Activated CD4-positive, alpha-beta T cell treated with anti-CD3 and anti-CD28 coated beads, Interleukin-2, amount 10 ng/mL, durations not matched to agents 24 days and 14 days (primary cell): ENCODE measurements at places on chromosomes 5 and 9.
A peak's percentile ranks its signal among the peaks of the same experiment; 100 is the strongest.

DNA sequence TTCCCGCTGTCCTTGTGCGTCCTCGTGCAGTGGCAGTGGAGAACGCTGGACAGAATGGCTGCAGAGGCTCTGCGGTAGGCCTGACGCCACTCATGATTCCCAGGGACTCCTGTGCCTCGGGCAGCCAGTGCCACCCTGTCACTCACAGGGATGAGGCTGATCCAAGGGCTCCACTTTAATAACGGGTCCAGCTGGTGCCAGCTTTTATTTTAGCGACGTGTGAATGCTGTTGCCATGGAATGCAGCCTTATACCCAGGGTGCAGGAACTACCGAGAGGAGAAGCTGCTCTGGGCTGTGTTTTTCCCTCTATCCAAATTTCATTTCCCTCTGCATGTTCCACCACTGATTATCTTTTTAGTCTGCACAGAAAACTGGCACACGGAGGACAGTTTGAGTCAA lies 15.8 kb upstream of the NTNG2 start:
- DNase-seq, result no peak

- DNase-seq, result no peak
Observed at GRCh38 chr9:123541411-123541810, 185.4 kb downstream of the CRB2 start.

DNA sequence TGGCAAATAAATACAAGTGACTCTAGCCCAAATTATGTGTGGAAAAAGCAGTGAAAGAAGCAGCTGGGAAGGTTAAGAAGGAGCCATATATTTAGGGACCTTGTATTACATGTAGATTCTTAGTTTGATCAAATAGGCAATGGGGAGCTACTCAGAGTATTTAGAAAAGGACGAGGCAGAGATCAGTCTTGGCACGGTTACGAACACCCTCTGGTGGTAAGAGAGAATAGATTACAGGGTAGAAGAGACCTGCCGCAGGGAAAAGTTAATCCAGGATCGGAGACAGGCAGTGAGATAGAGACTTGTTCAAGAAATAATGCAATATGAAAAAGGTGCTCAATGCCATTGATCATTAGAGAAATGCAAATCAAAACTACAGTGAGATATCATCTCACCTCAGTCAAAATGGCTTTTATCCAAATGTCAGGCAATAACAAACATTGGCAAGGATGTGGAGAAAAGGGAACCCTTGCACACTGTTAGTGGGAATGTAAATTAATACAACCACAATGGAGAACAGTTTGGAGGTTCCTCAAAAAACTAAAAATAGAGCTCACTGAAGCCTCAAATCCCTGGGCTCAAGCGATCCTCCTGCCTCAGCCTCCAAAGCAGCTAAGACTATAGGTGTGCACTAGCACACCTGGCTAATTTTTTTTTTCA lies 12.0 kb downstream of the INIP start:
- DNase-seq, result no peak

- no peak for DNase-seq
Observed at GRCh38 chr9:130939405-130940026, 469 bp upstream of the FIBCD1 start.

DNA sequence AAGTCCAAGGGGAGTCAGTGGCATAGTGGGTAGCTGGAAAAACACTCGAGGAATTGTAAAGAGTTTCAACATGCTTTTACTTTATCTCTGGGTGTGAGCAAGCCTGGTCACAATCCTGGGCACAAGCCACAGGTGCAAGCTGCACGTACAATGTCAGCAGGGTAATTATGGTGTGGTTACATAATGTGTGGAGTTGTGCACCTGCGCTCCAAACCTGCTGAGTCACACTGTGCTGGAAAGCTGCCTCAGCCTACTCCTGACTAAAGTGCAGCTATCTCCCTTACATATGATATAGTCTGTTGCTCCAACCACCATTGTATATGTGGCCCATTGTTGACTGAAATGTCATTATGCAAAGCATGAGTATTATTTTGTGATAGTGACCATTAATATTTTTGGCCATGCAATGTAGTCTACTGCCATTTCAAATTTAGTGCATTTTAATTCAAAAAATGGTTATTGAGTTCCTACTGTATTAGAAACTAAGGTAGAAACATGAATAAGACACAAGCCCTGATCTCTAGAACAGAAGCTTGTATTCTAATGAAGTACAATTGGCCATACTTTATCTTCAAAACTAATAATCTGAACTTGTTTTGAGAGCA lies 160.9 kb upstream of the SLC30A5 start:
- DNase-seq, result peak; percentile 63

DNA sequence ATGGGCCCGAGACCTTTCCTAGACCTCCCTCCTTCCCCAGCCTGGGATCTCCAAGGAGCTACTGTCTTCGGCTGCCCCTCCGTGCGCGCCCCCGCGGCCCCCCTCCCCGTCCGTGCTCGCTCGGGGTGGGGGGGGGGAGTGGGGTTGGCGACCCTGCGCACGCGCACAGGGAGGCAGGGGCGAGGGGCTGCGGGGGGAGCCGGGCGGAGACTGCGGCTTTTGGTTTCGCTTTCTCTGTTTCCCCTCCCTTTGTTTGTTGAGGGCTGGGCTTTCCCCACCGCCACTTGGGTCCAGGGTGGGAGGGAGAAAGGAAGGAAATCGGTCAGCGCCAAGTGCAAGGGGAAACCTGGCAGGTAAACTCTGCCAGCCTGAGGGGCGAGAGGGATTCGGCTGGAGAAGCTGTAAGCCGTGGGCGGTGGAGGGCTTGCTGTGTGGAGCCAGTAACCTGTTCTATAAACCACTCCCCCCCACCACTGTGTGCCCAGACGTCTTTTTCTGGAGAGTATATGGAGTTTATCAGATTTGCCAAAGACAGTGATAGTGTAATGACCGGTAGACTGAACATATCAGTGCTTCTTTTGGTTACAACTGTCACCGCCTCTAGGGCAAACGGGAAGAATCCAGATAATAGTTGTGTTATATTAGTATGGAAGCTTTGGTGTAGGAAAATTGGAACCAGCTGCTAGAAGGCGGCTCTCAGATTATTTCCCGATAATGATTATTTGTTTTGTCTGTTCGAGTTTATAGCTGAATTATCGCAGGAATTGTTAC lies 684 bp downstream of the DNAJA1 start:
- peak; percentile 95 for DNase-seq

- no peak for DNase-seq
Observed at GRCh38 chr5:35308421-35308820, 78.1 kb upstream of the PRLR start.

DNA sequence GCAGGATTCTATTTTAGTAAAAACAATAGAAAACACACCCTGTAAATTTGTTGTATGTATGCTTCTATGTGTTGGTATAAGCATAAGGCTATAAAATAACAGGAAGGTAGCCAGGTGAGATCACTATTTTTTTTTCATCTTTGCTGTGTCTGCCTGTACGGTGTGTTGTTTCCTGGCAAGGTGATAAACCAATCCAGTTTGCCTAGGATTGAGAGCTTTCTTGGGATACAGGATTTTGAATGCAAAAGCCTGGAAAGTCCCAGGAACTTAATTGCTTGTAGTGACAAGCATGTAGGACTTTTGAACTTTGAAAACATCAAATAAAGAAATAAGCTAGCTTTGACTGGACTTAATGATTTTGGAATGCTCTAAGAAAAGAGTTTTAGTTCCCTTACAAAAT lies 83.3 kb upstream of the RORB start:
- no peak for DNase-seq

- DNase-seq, result no peak
Observed at GRCh38 chr5:9363026-9363425, 182.8 kb downstream of the SEMA5A start.

- no peak for DNase-seq
Observed at GRCh38 chr9:134062461-134063087, 5.3 kb downstream of the BRD3 start.

- DNase-seq, result no peak
Observed at GRCh38 chr5:126723643-126724042, 53.3 kb upstream of the LMNB1 start.

DNA sequence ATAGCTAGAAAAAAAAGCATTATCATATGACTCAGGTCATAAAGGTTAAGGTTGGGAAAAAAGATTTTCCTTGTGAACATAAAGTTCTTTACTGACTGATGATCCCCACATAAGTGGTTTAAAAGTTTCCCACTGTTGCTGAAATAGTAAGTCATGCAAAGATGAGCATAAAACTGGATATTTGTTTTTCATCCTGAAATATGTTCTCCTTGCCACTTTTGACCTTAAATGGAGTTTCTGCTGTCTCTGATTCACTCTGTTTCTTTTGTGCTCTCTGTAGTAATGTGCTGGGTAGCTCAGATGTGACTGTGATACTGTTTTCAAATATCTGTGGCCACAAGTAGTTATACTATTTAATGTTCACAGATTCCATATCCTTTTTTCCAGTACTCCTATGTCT lies 162.5 kb upstream of the GAS1 start:
- no peak for DNase-seq

DNA sequence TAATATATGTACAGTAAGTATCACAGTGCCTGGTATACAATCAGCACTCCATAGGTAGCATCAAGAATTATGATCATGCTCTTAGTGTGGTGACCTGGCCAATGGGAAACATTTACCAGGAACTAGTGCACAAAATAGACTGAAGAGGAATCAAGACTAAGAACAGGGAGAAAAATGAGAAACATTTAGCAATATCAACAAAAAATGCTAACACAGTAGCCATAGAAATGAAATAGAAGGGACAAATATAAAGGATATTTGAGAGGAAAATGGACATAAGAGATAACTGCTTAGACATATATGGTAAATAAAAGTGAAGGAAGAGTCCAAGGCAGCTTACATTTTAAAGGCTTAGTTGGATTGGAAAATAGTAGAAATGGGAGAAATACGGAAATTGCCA lies 16.5 kb upstream of the SPATA9 start:
- no peak for DNase-seq

DNA sequence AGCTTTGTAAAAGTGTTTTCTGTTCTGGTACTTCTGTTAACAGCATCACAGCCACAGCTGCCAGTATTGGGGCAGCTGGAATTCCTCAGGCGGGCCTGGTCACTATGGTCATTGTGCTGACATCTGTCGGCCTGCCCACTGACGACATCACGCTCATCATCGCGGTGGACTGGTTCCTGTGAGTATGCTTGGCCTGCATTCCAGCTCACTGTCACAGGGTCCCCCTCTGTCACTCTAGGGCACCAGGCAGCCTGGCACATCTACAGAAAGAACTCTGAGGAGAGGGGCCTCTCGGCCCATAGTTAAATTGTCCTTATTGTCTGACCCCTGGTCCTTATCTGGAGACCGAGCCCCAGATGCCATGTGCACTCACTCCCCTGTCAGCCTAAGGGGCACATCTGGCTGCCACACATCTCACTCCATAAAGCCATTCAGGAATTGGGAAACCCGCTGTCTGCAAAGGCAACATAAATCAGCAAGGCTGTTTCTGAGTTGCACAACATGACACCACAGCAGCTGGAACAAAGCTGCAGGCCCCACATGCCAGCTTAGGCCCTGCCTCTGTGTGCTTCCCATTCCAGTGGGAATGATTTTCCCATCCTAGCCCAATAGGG lies 77.5 kb downstream of the SLC1A3 start:
- DNase-seq, result no peak

DNA sequence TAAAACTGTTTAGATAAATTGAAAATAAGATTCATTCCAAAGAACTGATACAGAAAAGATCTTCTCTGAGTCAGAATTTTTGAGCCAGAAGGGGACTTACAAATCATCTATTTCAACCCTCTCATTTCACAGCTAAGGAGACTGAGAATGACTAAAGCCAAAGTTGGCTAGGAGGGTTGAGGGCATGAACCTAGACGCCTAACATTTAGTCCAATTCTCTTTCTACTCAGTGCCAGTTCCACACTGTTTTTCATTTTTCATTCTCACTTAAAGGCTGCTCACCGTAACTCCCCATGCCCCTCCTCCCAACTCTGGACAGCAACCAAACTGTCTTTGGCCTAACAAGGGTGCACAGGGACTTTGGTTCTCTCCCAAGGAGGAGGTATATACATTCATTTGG lies 364.0 kb downstream of the NDUFS4 start:
- no peak for DNase-seq

DNA sequence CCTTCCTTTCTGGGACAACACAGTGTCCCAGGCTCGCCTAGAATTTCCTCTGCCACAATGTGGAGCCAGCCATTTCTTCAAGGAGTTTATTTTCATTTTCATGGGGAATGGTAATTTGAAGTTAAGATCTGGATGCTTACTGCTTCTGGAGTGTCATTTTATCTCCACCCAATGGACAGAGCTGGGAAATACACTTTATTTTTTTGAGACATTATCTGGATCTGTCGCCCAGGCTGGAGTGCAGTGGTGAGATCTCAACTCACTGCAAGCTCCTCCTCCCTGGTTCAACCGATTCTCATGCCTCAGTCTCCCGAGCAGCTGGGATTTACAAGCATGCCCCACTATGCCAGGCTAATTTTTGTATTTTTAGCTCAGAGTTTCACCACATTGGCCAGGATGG lies 12.7 kb upstream of the THG1L start:
- DNase-seq, result peak; percentile 72

GRCh38 chr5:98588215-98588614 lies 185.2 kb upstream of the RGMB start:
- no peak for DNase-seq

- DNase-seq, result peak; percentile 64
Observed at GRCh38 chr9:19232823-19233194, 2.3 kb downstream of the DENND4C start.

DNA sequence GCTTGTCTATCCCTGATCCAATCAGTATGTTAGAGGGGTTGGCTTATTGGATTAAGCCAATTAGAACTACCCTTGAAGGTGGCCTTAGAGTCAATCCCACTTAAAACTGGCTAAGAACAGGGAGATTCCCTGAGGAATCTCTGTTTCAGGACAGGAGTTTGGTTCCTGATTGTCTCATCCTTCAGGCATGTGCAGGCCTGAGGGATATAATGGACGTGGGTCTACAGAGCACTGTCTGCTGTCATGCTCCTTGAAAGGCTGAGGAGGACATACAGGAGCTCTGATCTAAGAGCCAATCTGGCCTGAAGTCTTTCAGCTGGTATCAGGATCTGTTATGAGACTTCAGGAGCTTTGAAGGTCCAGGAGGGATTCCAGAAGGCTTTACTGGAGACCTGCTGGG lies 36.2 kb upstream of the PRXL2C start:
- DNase-seq, result no peak

GRCh38 chr5:142926549-142926948 lies 156.4 kb downstream of the ARHGAP26 start:
- DNase-seq, result no peak

DNA sequence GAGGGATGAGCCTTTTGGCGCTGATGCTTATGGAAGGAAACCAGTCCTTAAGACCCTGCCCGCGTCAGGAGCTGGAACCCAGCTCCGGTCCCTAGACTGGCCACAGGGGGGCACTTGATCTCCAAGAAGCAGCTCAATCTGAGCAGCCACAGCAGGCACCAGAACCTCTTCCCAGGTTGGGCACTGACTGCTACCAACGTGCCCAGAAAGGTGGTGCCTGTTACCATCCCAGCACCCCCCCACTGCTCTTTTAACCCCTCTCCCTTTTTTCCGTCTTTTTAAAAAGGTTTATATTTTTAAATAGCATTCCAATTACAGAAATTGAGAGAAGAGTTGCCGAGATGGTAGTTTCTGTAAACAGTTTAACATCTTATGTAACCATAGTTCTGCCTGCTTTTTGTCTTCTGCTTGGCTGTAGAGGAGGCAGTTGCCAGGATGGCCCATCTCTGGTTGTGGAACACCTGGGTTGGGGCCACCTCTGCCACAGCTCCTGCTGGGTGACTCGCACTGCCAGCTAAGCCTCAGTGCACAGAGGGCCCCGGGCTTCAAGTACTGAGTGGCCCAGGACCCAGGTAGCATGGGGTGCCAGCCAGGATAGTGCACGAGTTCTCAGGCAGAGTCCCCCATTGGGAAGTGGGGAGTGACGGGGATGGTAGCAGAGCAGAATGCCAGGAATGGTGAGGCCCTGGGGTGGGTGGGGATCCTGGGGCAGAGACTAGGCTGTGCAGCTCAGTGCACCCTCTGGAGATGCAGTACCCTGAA lies 62.8 kb downstream of the PFDN1 start:
- peak; percentile 89 for DNase-seq
